ENCODE measurements at places on chromosomes 7 and 10. TPM values are rescaled to one million over a fixed set of nuclear protein-coding genes. Genes with fewer than 3 reads are reported as not detected.

GRCh38 chr10:14949291-14949690, 4.6 kb downstream of the DCLRE1C start:
- H3K27me3 ChIP-seq: no peaks in the 10 kb centered on the region
- DNase-seq: no peak
- no peak overlapping the region for H3K4me3 ChIP-seq
- no peaks in the 10 kb centered on the region for H3K36me3 ChIP-seq

DNA sequence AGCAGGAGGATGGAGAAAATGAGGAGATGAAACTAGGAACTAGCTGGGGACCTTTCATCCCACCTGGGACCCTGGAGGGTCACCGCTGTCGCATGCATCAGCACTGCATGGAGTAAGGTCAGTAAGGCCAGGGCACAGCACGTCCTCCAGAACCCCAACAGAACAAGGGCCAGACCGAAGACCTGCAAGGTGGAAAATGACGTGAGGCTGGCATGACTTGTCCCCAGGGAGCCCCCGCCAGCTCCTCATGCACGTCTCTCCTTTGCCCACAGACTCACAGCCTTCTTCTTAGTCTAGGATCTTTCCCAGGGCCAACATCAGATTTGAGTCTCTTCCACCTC, 4.7 kb downstream of the ZNF488 start:
- H3K27ac ChIP-seq: no peak overlapping the region
- H3K36me3 ChIP-seq: no peaks in the 10 kb centered on the region
- no peak overlapping the region for H3K4me3 ChIP-seq
- no peaks in the 10 kb centered on the region for H3K4me1 ChIP-seq

- no peak overlapping the region for H3K27ac ChIP-seq
- H3K36me3 ChIP-seq: no peaks in the 10 kb centered on the region
- DNase-seq: no peak
- H3K27me3 ChIP-seq: no peaks in the 10 kb centered on the region
- H3K4me1 ChIP-seq: no peaks in the 10 kb centered on the region
These were observed 32.6 kb downstream of the TBATA start for GRCh38 chr10:70752571-70752970.

RSPH10B gene
- total RNA-seq: 0.15 TPM

MRLN gene
- not detected for total RNA-seq
